ENCODE measurements at places on chromosomes 12 and 14.

GRCh38 chr12:87198181-87198580, 831.0 kb downstream of the C12orf50 start:
- no peak for DNase-seq

- no peak for DNase-seq
These were observed 141.2 kb upstream of the RTL1 start for GRCh38 chr14:101044741-101045140.

DNA sequence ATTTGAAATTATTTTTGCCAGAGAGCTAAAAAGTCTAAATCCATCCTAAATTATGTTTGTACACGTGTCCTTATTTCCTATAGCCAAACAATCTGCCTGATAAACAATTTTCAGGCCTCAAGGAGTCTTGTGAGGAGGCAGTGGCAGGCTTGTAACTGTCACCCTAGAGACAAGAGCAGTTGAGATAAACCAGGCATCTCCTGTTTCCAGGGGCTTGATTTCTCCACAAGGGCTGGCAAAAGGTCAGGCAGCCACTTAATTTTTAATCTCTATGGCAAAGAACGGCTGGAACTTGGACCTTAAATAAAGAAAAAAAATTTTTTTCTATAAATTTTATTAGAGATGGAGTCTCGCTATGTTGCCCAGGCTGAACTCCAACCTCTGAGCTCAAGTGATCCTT, 15.5 kb downstream of the PKP2 start:
- peak; percentile 57 for DNase-seq

DNA sequence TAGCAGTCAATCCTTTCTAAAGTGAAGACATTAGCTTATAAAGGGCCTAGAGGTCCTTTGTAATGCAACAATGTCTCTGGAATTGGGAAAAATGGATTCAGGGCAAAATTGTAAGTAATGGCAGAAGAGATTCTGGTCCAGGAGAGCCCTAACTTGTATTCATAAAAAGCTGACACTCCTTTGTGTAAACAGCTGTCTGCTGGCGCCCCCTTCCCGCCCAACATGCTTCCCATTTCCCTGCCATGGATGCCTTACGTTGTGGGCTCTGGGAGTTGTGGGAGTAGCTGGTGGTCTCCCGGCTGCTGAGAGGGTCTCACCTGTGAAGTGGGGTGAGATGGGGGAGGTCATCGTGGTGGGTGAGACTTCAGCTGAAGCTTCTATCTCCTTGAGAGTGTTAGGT, 2.3 kb downstream of the ACRBP start:
- no peak for DNase-seq

DNA sequence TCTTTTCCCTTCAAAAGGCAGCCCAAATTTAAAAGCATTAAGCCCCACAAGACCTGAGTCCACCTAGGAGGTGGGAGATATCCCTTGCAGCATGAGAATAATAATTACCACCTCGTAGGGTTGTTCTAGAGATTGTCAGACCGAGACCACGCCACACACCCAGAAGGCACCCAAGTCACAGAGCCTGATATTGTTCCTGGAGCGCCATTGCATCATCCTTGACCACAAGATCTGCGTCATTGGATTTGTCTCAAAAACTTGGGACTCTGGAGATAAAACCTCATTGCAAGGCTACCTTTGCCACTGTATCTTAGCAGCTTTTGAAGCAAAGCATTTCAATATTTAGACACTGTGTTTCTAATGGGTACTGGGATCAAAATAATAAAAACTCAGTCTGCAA, 29.4 kb upstream of the PPP2R5C start:
- peak; percentile 8 for DNase-seq

DNA sequence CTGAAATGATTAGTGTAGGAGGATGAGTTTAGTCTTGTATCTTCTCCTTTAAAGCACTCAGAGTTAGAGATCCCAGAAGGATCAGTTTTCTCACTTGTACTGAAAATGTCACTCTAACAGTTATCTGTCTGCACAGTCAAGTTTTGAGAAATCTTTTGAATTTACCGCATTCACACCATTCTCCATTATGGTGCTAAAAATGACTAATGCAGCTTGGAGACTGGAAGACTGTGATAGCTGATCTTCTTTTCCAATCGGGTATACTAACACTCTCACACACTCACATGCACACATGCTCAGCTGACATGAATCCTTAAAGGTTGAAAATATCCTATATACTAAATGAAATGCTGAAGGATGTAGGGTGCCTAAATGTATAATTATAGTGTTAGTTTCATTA, 65.8 kb downstream of the SLC15A5 start:
- DNase-seq = no peak

- DNase-seq = no peak
These were observed 390.5 kb upstream of the CLEC14A start for GRCh38 chr14:38646391-38646790.

DNA sequence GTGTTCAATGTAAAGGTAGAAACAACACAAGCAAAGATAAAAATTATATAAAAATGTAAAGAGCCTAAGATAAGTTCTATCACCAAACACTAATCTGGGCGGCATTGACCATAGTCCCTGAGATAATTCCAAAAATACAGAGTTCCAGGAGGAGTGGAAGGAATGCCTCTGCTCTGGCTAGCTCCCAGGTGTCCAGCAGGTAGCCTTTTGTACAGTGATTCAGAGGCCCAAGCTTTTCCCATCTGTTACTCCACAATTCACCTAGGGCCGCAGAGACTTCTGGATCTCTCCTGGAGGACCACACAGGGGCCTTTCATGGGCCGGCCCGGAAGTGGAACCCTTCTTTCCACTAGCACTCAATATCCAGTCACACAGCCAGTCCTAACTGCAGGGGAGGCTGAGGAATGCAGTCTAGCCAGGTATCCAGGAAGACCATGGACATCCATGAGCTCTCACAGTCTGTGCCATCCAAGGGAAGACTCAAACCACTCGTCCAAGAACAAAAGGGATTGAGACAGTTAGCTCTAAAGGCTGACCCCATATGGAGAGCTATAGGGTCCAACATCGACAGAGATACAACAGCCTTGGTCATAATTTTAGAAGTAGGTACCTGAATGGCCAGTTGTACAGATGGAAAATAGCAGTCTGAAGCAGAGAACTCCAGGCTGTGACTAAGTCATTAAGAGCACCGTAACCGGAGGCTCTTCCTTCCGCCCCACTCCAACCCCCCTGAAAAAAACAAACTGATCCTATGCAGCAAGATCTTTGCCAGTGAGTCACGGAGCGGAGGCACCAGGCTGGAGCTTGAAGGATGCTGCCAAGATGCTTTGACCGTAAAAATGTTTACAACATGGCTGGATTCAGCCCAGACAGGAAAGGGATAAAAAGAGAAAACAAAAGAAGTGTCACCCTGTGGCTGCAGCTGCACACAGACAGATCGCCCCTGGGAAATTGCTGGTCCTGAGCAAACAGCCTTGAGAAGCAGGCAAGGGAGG, 204.8 kb downstream of the NUAK1 start:
- DNase-seq = peak; percentile 95

DNA sequence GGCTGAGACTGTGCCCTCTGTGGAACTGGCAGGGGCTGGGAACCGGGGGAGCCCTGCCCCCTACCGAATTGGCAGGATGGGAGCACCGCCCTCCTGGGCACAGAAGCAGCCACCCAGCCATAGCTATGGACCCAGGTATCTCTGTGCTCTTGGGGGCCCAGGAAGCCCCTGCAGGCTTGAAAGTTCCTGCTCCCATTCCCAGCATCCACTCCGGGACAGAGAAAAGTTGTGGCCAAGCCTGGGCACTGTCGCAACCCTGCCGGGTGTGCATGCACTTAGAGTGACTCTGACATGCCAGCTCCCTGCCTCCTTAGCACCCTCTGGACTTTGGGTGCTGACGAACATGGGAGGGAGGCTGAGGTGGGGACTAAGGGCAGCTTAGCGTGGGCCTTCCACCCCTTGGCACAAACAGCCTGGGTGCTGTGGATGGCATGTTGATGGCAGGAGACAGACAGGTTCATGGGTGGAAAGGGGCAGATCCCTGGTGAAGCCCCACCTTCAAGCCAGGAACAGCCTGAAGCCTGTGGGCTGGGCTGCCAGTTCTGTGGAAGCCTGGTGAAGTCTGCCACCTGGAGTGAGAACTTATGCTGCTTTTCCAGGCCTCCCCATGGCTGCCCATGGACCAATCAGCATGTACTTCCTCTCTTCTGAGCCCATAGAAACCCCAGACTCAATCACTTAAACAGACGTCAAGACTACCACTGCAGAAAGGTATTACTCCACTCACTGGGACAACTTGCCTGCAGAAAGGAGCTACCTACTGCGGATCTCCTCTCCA, 279.0 kb downstream of the ATXN7L3B start:
- no peak for DNase-seq

GRCh38 chr12:29072631-29073030, 76.4 kb upstream of the FAR2 start:
- DNase-seq = no peak

- peak; percentile 87 for DNase-seq
These were observed 20.1 kb upstream of the CCDC63 start for GRCh38 chr12:110826592-110827200.

- peak; percentile 56 for DNase-seq
These were observed 117.1 kb downstream of the PRKCH start for GRCh38 chr14:61438497-61438859.

DNA sequence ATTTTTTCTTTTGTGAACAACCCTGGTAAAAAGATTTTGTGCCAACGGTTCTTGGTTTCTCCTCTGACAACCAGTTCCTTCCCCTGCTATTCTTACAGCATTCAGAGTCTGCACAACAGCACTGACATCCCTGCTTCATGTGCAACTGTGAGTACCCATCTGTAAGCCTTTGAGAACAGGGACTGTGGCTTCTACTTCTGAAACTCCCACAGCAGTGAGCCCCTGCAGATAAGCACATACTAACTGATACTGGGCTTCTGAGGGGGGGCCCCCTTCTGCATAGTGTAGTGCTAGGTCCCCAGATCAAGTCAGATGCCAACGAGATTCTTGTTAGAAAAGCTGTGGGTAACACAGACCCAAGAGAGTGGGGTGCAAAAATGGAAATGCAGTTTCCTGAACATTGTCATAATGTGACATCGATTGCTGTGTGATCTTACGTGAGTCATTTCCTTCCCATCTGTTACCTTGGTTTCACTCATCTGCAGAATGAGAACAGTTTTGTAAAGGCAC, 11.1 kb upstream of the NINJ2 start:
- no peak for DNase-seq

DNA sequence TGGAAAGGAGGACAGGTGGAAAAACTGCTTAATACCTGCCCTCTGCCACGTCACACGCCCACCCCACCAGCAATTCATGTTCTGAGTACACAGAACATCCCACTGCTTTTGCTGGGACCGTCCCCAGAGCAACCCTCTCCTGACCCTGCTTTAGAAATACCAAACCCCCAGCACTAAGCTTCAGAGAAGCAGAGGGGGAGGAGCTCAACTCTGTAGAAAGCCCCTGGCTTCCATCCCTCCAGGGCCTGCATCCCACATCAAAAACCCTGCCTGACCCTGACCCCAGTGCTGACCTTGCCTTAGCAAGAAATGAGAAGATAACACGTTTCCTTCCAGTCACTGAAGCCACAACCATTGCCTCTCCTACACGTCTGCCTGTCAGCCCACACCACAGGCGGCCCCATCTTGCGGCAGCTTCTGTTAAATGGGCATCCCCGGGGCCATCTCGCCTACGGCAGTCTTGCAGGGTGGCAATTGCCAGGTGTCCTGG, 19.7 kb downstream of the VDR start:
- no peak for DNase-seq

DNA sequence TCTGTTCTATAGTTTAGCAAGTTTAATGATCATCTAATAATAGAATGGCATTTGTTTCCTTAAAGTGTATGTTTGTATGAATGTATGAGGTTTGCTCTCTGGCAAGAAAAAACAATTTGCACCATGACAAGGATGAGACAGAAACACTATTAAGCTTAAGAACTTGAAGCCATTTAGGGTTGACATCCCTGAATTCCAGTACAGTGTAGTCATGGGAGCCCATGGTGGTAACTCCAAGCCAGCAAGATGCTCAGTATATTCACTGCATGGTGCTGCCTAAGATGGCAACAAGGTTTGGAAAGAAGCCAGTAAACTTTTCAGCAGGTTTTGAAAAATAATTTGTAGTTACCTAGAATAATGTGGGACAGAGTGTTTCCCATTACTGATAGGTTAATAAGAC, 158.6 kb downstream of the PRIMA1 start:
- no peak for DNase-seq

GRCh38 chr12:130873106-130873795, 1.4 kb downstream of the RAN start:
- no peak for DNase-seq

DNA sequence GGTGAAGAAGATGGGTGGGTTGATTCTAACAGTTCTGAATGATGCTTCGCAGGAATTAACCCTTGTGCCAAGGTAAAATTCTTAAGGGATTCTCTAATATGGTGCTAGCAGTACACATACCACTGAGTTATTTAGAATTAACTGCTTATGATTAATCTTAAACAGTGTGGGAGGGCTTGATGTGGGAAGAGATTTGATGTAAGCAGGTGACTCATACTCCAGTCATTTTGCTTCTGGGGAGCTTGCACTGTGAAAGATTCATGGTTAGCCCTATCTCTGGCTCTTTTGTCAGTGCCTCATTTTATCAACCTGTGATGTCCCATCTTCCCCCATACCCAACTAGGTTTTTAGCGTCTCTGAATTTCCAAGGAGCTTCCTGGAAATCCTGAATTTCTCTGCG, 83.8 kb downstream of the NRXN3 start:
- peak; percentile 47 for DNase-seq

DNA sequence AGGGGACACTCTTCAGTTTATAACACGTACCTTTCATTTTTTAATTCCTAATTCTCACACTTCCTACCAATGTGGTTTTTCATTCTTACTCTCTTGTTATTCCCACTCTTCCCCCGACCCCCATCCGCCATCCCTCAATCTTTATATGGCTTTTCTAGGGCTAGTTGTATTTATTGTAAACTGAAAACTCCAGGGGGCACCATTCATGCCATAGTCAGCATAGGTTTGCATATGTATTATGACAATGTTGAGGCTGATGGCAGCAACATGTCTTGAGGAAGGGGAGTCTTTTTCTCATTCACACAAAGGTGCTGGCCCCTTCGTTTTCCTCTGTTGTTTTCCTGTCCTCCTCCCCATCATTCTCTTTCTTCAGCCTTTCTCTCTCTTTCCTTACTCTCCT, 27.7 kb upstream of the LTA4H start:
- peak; percentile 43 for DNase-seq

DNA sequence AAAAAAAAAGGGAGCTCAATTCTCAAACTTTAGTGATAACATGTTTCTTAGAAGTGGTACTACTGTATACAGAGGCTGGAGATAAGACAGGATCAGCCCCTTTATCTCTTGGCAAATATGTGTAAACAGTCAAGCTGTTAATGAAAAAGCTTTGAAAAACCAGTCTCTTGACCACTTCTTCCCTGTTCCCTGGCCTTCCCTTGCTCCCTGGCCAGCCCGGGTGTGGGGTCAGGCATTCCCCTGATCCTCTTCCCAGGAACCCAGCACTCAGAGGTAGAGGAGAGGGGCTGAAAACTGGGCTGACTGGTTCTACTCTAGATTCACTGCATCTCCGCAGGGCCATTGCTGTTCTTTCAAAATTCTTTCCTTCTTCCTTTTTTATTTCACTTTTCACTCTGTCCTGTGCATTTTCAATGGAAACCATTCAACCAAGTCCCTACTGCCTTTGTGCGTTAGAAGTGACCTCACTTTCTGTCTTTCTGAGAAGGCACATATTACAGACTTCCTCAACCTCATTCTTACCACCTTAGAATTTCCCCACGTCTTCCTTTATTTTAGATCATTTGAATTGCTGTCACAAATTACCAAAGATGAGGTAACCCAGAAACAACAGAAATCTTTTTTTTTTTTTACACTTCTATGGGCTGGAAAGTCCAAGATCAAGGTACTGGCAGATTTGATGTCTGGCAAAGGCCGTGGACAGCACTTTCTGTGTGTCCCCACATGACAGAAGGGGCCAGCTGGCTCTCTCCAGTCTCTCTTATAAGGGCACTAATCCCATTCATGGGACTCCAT, 5.7 kb downstream of the GNG2 start:
- DNase-seq = peak; percentile 69
